ENCODE measurements at places on chromosomes 3 and 15. TPM values are rescaled to one million over a fixed set of nuclear protein-coding genes. Genes with fewer than 3 reads are reported as not detected.

The ANKRD34C gene
- total RNA-seq, result not detected

The ZCWPW2 gene
- not detected for total RNA-seq

The STIMATE gene
- 5.9 TPM for total RNA-seq

The CNTN6 gene
- total RNA-seq, result not detected

The UROC1 gene
- total RNA-seq, result not detected

The VPS8 gene
- 5.9 TPM for total RNA-seq

The SH2D7 gene
- not detected for total RNA-seq

The SERPINI2 gene
- total RNA-seq, result not detected

The KBTBD13 gene
- total RNA-seq, result not detected

The CASR gene
- total RNA-seq, result not detected

The ANKDD1A gene
- 1.7 TPM for total RNA-seq

The ZNF592 gene
- total RNA-seq, result 20.5 TPM

The PLCB2 gene
- 0.72 TPM for total RNA-seq

The CDV3 gene
- 134 TPM for total RNA-seq

The SLC27A2 gene
- total RNA-seq, result 32.2 TPM

The EFCAB12 gene
- 0.73 TPM for total RNA-seq

The NR2E3 gene
- not detected for total RNA-seq

The DHX36 gene
- 63.2 TPM for total RNA-seq

The IQCB1 gene
- total RNA-seq, result 11.2 TPM

The RETNLB gene
- total RNA-seq, result not detected

The PTX3 gene
- total RNA-seq, result 0.78 TPM

The SCAANT1 gene
- not detected for total RNA-seq

The RTP3 gene
- total RNA-seq, result not detected

The SGO1 gene
- total RNA-seq, result 16.3 TPM

The AVEN gene
- 23.6 TPM for total RNA-seq

The LMCD1 gene
- total RNA-seq, result 69.9 TPM
